ENCODE measurements at places on chromosomes 13 and 19. TPM values are rescaled to one million over a fixed set of nuclear protein-coding genes. Genes with fewer than 3 reads are reported as not detected.
A peak's percentile ranks its signal among the peaks of the same experiment; 100 is the strongest.

DNA sequence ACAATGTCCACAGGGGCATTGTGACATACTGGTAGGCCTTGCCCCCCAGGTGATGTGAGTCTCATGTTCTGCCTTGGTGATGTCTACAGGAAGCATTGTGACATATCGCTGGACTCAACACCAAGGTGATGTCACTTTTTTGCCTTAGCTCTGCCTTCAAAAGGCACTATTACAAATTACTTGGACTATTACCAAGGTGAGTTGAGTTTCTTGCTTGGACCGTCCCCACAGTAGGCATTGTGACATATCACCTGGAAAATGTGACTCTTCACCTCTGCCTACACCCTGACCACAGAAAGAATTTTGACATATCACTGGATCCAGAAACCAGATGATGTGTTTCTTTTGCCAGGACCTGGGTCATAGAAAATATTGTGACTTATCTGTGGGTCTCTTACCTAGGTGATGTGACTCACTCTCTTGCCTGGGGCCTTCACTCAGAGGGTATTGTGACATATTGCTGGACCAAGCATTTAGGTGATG is 60.6 kb upstream of the ZNF724 start:
- H3K27ac ChIP-seq: no peak overlapping the region
- DNase-seq: no peak
- H3K36me3 ChIP-seq: no peaks in the 10 kb centered on the region
- no peaks in the 10 kb centered on the region for H3K27me3 ChIP-seq
- H3K4me3 ChIP-seq: no peak overlapping the region

- peak within 1 kb of the TSS; percentile 80 for H3K4me3 ChIP-seq
- peak within 1 kb of the TSS; percentile 86 for H3K27ac ChIP-seq
- peaks cover 54% of the 10 kb centered on the region for H3K4me1 ChIP-seq
- no peaks in the 10 kb centered on the region for H3K27me3 ChIP-seq
These were observed at the start of gene HCST for GRCh38 chr19:35901854-35902661. TSS of gene HCST (plus strand) at chr19:35902529. CDS start at chr19:35902594, 65 bp downstream.

- H3K4me1 ChIP-seq: peaks cover 5% of the 10 kb centered on the region
- H3K27me3 ChIP-seq: no peaks in the 10 kb centered on the region
- DNase-seq: no peak
- no peak overlapping the region for H3K4me3 ChIP-seq
- H3K36me3 ChIP-seq: peaks cover 22% of the 10 kb centered on the region
- no peak overlapping the region for H3K27ac ChIP-seq
These were observed 68.5 kb upstream of the GPR183 start for GRCh38 chr13:99375738-99376080.

GRCh38 chr13:101695870-101696516 is 243.5 kb downstream of the ITGBL1 start:
- no peak overlapping the region for H3K4me3 ChIP-seq

Gene CNFN
- total RNA-seq: not detected
